Choroid plexus epithelial cell (primary cell): ENCODE measurements at places on chromosomes 16 and 17.

DNA sequence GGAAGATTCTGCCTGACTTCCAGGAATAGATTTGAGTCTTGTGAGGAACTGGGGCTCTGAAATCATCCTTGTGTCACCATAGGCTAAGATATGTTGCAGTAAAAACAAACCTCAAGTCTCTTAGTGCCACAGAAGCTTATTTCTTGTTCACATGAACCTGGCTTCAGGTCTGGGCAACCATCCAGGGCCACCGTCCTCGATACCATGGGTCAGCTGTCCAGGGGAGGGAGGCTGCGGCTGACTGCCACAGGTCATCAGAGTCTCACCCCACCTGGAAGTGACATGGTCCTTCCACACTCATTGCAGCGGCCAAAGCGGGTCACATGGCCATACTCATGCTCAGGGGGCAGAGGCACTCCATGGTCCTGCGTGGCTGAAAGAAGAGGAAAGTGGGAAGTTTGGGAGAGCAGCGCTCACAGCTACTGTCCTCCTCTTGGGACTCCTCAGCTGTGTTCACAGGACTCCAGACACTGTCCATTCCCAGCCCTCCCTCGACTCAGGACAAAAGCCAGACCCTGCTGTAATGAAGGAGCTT lies 284.5 kb downstream of the CBLN1 start:
- no peak for DNase-seq

GRCh38 chr16:78269256-78269655 lies 169.8 kb downstream of the WWOX start:
- DNase-seq: no peak

DNA sequence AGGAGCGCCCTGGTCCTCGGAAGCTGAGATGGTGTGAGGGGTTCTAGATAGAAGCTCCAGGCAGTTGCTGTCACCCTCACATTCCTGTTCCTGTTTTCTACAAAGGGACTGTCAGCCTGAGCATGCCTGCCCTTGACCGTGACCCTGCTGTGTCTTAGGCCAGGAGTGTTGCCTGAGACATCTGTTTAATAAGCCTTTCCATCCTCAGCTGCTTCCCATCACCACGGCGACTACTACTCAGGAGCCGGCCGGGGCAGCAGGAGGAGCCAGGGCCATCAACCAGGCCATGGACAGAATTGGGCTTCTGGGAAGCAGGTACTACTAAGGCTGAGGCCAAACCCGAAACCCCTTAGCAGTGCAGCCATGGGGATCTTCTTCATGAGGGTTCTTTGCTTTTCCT lies 151.4 kb downstream of the KATNIP start:
- no peak for DNase-seq

DNA sequence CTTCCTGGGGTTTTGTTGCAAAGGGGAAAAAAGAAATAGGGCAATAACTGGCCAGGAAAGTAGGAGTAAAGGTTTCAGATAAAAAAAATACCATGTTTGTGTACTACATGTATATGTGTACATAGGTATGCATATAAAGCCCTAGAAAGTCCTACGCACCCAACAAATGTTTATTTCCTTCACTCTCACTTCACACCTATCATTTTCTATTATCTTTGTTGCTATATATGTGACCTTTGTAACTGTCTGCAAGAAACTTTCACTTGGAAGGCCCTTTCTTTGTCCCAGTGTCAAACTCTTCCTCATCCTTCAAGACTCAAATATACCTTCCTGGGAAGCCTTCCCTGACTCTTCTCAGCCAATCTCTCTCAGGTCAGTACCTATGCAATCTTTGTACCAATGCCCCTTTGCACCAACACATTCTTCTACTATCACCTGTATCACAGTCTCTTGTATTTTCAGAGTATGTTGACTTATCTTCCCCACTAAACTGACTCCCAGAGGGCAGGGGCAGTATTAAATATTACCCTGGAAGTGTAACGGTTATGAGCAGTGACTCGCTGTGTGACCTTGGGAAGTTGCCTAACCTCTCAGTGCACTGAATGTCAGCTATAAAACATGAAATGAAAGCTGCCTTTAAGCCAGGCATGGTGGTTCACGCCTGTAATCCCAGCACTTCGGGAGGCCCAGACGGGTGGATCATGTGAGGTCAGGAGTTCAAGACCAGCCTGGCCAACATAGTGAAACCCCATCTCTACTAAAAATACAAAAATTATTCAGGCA lies 6.5 kb downstream of the XPO6 start:
- DNase-seq: no peak

- peak; percentile 12 for DNase-seq
These were observed 65.6 kb downstream of the CRISPLD2 start for GRCh38 chr16:84885342-84885910.

DNA sequence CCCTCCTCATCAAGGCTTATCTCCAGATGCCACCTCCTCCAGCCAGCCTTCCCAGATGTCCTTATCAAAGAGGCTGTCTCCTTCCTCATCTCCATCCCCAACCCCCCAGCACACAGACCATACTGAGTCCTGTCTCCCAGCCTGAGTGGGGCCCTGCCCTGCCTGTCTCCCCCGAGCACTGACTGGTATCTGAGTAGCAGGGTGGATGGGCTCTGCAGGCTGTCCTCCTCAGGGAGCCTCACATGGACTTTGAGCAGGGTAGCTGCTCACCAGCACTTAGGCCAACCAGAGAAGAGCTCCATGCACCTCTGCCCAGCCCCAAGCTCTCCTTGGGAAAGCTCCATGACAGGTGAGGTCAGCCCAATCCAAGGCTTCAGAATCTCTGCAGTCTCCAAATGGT lies 20.0 kb upstream of the ITGA3 start:
- DNase-seq: no peak

GRCh38 chr17:71460943-71461342 lies 659.9 kb upstream of the SOX9 start:
- peak; percentile 71 for DNase-seq

- DNase-seq: peak; percentile 39
These were observed 111.3 kb downstream of the TRIM37 start for GRCh38 chr17:58995247-58995940.

DNA sequence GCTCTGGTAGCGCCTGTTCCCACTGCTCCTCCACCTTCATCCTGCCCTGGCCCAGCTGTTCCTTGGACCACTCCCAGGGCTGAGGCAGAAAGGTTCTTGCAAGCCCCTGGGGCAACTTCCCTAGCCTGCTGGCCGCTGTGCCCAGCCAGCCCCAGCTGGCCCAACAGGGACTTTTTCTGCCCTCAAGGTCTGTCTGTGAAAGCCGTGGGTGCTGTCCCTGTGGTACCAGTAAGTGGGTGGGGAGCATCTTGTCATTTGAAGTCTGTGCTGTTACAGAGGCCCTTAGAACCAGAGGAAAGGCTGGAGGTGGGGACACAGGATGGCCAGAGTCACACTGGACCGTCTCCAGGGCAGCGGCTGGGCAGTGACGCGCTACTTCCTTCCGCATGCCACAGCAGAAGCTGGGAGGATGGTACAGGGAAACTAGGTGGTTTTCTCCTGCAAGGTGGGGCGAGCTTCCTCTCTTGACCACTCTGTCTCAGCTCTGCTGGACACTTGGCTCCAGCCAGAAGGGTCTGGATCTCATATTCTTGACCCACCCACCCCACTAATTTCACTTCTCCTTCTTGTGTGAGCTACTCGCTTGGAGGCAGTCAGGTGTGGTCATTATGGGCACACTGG lies 87.8 kb downstream of the PLCG2 start:
- no peak for DNase-seq

GRCh38 chr17:18904482-18904881 lies 46.6 kb downstream of the PRPSAP2 start:
- no peak for DNase-seq

GRCh38 chr17:10091046-10091445 lies 107.4 kb downstream of the GAS7 start:
- no peak for DNase-seq

GRCh38 chr17:6000426-6000825 lies 69.8 kb upstream of the WSCD1 start:
- DNase-seq: peak; percentile 26

DNA sequence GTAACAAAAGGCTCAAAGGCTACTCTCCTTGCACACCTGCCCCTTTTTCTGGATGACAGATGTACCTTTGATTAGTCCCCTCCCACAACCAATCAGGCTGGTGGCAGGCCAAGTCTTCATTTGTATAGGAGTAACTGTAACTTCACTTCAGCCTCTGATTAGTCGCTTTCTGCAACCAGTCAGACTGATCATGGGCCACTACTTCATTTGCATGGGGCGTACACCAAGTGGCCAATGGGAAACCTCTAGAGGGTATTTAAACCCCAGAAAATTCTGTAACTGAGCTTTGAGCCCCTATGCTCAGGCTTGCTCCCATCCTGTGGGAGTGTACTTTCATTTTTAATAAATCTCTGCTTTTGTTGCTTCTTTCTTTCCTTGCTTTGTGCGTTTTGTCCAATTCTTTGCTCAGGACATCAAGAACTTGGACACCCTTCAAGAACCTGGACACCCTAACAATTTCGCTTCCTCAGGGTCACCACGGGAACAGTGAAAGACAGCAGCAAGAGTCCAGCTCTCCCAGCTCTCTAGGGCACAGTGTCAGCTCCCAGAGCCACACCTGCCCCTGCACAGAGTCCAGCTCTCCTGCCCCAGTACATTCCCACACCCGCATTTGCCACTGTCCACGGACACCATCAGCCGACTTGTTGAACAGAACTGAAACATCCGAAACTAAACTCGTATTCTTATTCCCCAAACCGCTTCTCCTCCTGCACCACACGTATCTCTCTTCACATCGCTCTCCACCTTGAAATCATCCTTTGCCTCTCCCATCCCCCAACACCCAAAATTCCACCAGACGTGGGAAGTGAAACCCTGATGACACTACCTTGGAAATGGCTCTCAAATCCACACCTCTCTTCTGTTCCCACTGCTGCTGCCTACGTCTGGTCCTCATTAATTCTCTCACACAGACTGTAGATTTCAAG lies 53.4 kb downstream of the ABCC12 start:
- DNase-seq: no peak

- DNase-seq: peak; percentile 43
These were observed 18.3 kb upstream of the WFIKKN2 start for GRCh38 chr17:50816771-50817751.

DNA sequence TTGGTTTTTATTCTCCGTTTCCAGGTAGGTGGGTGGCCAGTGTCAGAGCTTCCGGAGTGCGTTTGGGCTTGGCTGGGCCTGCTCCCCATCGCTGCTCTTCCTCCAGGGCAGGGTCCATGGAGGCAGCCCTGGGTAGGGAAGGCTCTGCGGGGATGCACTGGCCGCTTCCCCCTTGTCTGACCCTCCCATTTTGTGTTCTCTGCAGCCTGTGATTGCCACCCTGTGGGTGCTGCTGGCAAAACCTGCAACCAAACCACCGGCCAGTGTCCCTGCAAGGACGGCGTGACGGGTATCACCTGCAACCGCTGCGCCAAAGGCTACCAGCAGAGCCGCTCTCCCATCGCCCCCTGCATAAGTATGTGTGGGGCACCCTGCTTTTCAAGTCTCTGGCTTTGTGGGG lies 158.3 kb downstream of the NTN1 start:
- DNase-seq: no peak

DNA sequence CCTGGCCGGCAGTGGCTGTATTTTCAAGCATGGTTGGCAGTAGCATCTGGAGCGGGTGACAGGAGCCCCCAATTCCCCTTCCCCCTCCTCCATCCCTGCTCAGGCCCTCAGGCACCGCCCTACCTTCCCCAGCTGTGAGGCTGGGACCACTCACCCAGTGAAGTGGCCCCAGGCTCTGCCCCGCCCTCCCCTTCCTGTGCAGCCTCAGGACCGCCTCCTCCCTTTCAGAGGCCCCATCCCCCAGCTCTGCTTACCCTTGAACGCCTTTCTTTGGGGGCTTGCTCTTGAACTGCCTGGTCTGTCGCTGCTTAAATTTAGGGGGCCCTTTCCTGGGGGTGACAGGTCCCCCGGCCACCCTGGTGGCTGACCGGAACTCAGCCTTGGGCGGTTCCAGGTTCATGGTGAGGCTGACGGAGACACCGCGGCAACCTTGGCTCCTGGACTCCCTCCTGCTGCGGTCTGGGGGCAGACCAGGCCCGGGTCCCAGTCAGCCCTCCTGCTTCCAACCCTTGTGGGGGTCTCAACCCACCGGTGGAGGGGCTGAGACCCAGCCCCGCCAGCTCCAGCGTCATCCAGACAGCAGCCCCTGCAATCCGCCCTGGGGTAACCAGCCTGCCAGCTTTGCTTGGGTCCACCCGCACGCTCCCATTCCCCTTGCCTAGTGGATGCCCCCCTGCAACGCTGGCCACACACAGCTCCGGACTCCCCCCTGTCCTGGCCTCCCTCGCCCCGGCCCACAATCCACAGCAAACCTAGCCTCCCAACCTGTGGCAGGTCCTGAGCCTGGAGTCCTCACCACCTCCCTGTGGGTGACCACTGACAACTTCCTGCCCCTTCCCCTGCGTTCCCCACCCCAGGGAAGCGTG lies 3.2 kb downstream of the PDE6G start:
- no peak for DNase-seq

DNA sequence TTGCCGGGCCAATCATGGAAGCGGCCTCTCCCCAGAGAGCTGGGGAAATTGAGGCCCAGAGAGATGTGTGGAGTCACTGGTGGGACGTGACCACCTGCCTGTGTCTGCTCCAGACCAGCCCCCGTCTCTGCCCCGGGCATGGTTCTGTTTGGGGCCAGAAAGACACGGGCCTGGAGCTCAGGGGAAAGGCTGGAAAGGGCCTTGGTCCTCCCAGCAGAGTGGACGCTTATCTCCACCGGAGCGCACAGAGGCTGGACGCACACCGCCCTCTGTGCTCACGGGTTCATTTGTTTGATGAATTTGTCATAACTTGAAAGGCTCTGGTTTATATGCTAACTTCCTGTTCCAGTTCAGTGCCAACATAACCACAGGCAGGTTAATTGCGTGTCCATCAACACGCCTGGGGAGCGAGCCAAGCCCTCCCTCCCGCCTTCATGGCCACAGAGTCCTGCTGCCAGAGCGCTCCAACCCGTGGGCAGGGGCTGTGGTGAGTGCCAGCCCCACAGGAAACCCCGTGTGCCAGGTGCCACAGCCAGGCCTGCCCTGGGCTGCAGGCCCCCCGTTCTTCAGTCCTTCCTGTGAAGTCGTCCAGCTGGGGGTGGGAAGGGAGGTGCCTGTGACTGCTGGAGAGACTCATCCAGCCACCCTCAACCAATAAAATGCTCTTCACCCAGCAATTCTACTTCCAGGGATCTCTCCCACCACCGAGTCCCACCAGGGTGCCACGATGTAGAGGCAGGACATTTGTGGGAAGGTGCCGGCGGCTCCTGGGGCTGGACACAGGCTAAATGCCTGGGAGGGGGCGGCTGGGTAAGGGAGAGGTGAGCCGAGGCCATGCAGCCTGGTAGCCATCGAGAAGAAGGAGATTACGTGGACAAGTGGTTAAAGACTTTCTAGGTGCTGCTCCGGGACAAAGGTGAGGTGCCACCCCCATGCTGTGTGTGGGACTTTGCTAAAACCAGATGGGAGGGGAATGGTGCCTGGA lies 29.4 kb upstream of the BAHCC1 start:
- peak; percentile 77 for DNase-seq

DNA sequence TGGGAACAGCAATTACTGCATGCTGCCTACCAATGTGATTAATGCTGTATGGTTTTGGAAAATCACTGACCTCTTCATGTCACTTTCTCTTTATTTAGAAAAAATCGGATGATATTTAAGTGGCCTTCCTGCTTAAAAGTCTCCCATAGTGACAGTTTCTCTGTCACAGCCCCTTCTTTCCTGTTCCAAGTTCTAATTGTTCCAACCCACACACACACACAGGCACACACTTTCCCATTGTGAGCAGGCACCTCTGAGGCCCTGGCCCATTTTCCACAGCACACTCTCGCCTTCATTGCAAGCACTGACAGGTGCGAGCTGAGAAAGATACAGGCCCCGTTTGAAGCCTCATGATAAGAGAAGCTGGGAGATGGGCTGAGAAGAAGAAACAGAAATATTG lies 505.9 kb downstream of the HS3ST4 start:
- DNase-seq: no peak
